HFFc6 (cell line): ENCODE measurements at places on chromosomes 1 and 21. TPM values are rescaled to one million over a fixed set of nuclear protein-coding genes. Genes with fewer than 3 reads are reported as not detected.

The C1orf185 gene
- total RNA-seq = not detected in 3 replicates

GRCh38 chr1:77039739-77040138 lies 172.5 kb downstream of the ST6GALNAC5 start:
- peak; percentile 94 for DNase-seq

GRCh38 chr1:112004076-112004475 lies 14.6 kb upstream of the KCND3 start:
- no peak for DNase-seq

GRCh38 chr1:207336559-207337467 lies 15.3 kb downstream of the CD55 start:
- peak; percentile 6 for DNase-seq
